Muscle of back (tissue), 13 donors: ENCODE measurements at places on chromosomes 5 and 9.

- DNase-seq, result no peak
Measured at GRCh38 chr5:54401515-54401914, 54.0 kb upstream of the HSPB3 start.

DNA sequence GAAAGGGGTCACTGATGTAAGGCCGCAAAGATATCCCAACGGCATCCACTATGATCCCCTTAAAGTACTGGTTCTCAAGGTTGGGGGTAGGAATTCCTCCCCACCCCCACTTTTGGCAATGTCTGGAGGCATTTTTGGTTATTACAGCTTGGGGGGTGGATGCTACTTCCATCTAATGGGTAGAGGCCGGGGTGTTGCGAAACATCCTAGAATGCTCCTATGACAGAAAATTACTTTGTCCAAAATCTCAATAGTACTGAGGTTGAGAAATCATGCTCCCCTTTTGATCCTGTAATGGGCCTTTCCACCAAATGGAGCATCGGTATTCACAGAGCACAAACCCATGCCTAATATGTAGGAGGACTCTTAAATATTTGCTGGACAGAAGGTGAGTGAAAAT, 20.8 kb upstream of the TCERG1 start:
- no peak for DNase-seq

DNA sequence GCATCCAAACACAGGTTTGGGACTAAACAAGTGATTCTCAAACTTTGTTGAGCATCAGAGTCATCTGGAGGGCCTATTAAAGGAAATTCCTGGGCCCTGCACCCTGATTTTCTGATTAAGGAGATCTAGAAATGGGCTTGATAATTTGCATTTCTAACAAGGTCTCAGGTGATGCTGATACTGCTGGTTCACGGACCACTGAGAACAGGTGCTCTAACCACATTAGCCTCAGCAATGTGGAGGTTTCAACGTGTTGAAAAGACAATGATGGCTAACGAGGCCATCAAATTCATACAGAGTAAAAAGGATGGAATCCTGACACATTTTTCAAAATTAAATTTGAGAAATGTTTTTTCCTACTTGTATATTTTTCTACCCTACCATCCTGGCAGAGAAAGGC, 172.1 kb downstream of the TSSK1B start:
- no peak for DNase-seq

- DNase-seq, result peak; percentile 69
Measured at GRCh38 chr5:144549580-144549979, 378.9 kb downstream of the KCTD16 start.

GRCh38 chr9:118674942-118675341, 694.3 kb downstream of the BRINP1 start:
- DNase-seq, result no peak

GRCh38 chr5:160171666-160172065, 52.4 kb upstream of the PWWP2A start:
- no peak for DNase-seq

- DNase-seq, result no peak
Measured at GRCh38 chr5:36035696-36036095, 31.0 kb downstream of the UGT3A2 start.

DNA sequence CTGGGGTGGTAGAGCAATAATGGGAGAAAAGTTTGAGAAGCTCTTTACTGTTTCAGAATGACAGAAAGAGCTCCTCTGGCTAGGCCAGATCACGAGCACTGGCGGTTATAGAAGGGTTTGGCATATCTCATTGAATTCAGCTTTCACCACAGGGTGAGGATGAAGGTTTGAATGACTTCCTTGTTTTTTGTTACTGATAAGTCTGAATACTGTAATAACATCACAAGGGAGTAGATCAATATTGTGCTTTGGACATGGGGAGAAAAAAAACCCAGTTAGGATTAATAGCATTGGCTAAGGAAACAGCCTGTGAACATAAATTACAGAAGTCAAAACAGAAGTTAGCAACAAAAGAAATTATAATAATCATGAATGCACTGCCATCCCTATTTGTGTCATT, 9.4 kb downstream of the PHAX start:
- no peak for DNase-seq

- no peak for DNase-seq
Measured at GRCh38 chr9:113503613-113504211, 40.2 kb downstream of the RGS3 start.

GRCh38 chr5:116507051-116507537, 67.5 kb downstream of the SEMA6A start:
- DNase-seq, result peak; percentile 92

GRCh38 chr9:127667127-127667844, 39.5 kb upstream of the CFAP157 start:
- peak; percentile 37 for DNase-seq

GRCh38 chr5:25619273-25619672, 974.5 kb upstream of the CDH10 start:
- DNase-seq, result no peak

DNA sequence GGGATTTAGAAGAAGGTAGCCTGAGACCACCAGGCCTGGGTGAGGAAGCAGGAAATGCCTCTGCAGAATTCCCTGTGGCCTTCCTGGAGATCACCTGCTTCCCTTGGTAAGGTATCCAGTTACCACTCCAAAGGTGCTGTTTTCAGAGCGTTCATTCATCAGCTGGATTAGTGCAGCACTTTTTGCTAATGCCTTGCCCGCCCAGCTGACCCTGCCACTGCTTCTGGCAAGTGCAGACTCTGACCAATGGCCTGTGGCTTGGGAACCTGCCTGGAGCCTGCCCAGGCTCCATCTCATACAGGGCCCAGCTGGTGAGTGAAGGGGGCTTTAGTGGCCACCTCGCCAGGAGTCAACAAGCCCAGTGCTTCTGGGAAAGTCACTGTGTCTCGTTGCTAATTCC, 48.6 kb downstream of the FOXI1 start:
- DNase-seq, result no peak

GRCh38 chr9:97848215-97848479, 4.9 kb upstream of the FOXE1 start:
- no peak for DNase-seq

GRCh38 chr5:81776258-81776657, 25.4 kb upstream of the SSBP2 start:
- DNase-seq, result no peak

- DNase-seq, result no peak
Measured at GRCh38 chr5:17365811-17366138, 132.3 kb upstream of the TAF11L2 start.

GRCh38 chr5:111720333-111720890, 36.6 kb downstream of the NREP start:
- no peak for DNase-seq

DNA sequence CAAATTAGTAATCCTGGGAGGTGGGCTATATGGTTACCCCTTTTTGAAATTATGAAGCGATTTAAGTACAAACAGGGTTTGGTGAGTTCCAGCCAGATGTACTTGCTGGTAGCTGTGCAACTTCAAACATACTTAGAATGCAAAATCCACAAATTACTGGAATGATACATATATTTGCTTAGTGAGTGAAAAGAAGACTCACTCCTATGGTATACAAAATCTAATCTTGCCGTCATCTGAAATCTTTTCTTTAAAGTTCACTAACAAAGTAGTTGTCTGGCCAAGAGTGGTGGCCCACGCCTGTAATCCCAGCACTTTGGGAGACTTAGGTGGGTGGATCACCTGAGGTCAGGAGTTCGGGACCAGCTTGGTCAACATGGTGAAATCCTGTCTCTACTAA, 64.9 kb upstream of the TJP2 start:
- no peak for DNase-seq

GRCh38 chr9:20683351-20684034, 566 bp upstream of the FOCAD start:
- DNase-seq, result no peak

DNA sequence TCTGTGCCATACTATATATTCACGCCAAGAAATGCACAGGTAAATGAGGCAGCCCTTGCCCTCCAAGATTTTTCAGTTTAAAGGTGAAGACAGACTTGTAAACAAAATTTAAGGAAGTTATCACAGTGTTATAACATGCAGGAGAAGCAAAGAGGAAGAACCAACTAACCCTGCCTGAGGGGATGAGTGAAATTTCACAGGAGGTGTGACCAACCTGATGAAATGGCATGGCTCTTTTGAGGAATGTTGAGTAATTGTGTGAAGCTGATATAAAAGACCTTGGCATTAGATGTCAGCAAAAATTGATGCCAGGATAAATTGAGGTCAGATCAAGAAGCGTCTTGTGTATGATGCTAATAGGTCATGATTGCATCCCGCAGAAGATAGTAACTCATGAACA, 86.5 kb downstream of the HCN1 start:
- no peak for DNase-seq

- peak; percentile 81 for DNase-seq
Measured at GRCh38 chr5:151707567-151707966, 20.9 kb upstream of the SPARC start.

DNA sequence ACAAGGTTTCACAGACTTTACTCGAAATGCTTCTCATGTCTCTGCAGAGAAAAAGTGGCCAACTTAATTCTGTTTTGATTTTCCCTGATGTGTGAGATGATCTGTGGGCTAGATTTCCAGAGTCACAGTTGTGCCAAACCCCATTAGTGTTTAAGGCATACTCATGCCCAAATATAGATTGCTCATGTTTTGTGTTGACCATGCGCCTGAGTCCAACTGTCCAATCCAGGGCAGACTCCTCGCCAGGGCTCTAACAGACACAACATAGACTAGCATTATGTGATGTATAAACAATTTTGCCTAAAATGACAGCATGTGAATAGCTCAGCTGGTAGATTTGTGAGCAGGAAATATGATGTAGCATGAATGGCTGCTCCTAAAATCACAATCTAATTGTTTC, 128.1 kb downstream of the PRDM6 start:
- no peak for DNase-seq

DNA sequence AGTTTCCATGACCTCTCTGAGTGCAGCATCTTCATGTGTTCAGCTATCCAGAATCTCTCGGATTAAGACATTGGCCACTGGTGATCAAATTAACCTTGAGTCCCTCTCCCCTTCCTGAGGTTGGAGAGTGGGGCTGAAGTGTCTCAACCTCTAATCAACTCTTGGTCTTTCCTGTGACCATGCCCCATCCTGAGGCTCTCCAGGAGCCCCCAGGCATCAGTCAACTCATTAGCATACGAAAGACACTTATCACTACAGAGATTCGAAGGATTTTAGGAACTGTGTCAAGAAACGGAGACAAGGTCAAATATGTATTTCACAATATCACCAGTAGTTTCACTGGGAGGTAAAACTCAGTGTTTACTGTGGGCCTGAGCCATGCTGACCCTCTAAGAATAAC, 130.2 kb upstream of the CCDC152 start:
- no peak for DNase-seq

DNA sequence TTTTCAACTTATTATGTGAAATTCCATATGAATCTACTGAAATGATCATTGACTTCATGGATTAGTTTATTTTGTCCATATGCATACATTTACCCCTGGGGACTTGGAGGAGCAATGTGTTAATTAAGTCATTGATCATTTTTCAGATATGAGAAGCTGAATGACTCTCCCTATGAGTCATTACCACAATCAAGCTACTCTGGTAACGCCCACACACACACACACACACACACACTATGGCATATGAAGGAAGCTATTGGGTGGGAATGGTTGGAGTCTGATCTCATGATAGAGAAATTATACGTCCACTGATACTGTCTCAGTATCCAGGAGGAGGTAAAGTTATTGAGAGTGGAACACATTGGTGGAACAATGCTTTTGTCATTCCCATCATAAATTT, 528.9 kb downstream of the AGTPBP1 start:
- DNase-seq, result no peak

- DNase-seq, result no peak
Measured at GRCh38 chr5:42390115-42390514, 33.1 kb upstream of the GHR start.

DNA sequence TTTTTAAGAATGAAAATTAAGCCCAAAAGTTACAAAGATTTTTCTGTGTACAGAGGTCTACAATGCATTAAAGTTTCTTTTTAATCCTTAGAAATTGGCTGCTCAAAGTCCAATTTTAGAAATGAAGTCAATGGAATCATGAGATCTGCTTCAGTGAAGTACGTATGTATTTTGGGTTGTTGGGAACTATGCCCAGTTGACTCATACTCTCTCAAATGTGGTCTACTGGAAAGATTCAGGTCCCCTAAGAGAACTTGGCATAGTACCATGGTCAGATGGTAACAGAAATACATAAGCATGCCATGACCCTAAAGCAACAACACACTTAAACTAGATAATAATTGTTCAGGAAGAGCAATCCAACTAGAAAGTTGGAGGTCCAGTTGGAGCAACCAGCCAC, 23.0 kb downstream of the FBLL1 start:
- peak; percentile 34 for DNase-seq

- no peak for DNase-seq
Measured at GRCh38 chr5:22344000-22344399, 509.1 kb downstream of the CDH12 start.

- no peak for DNase-seq
Measured at GRCh38 chr9:94111446-94111845, 27.2 kb downstream of the PTPDC1 start.

GRCh38 chr9:7011395-7012067, 253.8 kb downstream of the KDM4C start:
- no peak for DNase-seq

DNA sequence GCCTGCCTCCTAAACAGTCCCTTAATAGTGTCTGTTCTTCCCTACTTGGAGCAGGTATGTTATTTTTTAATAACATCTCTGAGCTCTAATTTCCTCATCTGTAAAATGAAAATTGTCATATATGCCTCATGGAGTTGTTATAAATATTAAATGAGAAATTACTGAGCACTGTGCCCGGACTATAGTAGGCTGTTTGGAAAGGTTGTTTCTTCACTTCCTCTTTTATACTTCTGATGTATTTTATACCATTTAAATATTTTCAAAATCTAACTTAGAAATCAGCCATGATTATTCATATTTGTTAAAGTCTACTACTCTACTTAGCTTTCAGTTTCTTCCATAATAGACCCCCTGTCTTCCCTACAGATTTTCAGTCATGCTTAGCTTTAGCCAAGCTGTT, 30.5 kb upstream of the HAPLN1 start:
- no peak for DNase-seq

GRCh38 chr9:93865716-93866115, 89.4 kb downstream of the BARX1 start:
- DNase-seq, result no peak

- peak; percentile 81 for DNase-seq
Measured at GRCh38 chr5:102529031-102529430, 30.2 kb upstream of the SLCO6A1 start.

DNA sequence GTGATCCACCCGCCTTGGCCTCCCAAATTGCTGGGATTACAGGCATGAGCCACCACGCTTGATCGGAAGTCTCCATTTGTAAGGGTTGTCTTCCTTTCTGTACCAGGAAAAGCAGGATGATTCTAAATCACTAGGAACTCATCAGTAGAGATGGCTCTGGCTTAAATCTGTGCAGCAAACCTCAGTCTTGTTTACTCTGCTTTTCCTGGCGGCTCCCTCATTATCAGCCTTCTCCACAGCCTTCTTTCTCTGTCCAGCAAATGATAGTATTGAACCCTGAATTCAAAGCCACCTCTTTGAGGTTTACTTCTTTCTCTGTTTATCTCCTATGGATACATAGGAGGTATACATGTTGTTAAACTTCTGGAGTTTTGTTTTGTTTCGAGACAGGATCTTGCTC, 43.0 kb upstream of the GNE start:
- DNase-seq, result no peak
